ENCODE measurements at places on chromosomes 7 and 10.

DNA sequence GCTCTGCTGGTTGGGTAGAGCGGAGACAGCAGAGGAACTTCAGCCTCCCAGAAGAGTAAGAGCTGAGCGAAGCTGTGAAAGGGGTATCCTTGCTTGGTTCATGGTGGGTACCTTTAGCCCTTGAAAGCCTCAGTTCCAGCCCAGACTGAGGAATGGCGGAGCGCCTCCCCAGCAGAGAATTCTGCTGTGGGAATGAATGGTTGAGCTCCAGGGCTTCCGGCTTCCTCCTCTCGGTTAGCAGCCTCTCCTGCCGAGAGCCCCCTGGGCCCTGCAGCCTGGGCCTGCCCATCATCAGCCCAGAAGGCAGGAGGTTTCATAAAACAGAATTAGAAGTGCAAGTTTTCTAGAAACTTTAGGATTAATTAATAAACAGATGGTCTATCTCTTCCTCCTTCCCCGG, 79.9 kb upstream of the ANLN start:
- DNase-seq: no peak

GRCh38 chr7:44505595-44505994, 15.1 kb upstream of the NUDCD3 start:
- DNase-seq: no peak

GRCh38 chr10:95303535-95303934, 12.7 kb upstream of the PDLIM1 start:
- no peak for DNase-seq

- DNase-seq: no peak
These were observed 23.6 kb upstream of the CD36 start for GRCh38 chr7:80614851-80615271.

DNA sequence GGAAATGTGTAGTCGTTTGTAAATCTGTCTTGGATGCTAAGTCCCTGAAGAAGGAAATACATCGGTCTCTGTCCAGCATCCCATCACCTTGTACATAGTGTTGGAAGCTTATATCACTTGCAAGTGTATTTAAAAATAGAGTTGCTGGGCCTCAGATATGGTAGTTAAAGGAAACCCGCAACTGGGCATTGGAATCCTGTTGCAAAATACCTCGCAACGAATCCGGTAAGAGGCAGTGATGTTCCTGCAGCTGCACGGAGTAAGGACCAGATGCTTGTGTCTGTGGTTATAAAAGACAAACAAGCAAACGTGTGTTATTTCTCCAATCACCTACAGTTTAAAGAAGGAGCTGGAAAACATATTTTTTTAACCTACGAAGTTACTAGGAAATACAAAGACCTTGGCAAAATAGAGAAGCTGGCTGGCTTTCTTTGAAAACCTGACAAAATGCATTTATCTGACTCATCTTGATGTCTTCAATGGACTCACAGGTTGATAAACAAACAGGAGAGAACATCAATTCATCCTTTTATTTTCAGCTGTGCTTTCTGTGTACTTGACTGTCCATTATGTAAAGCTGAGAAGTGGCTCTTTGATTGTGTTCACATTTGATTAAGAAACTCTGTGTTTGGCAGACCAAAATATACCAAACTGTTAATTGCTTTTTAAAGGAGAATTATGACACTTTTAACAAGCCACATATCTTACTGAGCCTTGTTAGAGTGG, 326.4 kb downstream of the SFMBT2 start:
- no peak for DNase-seq

DNA sequence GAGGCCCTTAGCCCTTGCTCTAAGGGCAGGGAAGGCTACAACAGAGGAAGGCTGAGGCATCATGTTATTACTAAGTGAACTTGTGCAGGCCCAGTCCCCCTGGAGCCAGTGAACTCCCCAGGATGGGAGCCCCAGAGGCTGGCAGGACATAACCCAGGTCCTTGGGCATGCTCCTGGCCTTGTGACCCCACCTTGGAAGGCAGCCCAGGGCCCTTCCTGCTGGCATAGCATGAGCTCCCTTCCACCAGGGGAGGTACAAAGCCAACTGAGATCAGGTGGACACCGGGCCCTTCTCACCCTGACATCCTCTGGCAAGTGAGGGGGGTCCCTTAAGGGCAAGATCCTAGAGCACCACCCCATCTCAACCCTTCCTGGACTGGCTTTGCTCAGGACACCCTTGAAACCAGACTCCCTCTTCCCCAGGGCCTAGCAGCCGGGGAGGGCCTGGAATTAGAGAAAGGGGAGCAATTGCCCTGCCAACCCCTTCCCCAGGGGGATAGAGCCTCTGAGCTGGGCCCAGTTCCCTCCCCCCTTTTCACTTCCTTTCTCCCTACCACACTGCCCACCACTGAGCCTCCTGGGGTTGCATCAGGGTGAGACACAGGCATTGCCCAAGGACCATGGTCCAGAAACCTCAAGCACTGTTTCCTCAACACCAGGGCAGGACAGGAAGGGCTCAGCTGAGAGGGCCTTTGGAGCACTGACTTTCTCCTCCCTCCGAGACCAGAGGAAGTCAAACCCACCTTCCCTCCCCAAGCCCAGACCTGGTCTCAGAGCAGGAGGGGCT, 1.8 kb upstream of the VSIR start:
- no peak for DNase-seq

DNA sequence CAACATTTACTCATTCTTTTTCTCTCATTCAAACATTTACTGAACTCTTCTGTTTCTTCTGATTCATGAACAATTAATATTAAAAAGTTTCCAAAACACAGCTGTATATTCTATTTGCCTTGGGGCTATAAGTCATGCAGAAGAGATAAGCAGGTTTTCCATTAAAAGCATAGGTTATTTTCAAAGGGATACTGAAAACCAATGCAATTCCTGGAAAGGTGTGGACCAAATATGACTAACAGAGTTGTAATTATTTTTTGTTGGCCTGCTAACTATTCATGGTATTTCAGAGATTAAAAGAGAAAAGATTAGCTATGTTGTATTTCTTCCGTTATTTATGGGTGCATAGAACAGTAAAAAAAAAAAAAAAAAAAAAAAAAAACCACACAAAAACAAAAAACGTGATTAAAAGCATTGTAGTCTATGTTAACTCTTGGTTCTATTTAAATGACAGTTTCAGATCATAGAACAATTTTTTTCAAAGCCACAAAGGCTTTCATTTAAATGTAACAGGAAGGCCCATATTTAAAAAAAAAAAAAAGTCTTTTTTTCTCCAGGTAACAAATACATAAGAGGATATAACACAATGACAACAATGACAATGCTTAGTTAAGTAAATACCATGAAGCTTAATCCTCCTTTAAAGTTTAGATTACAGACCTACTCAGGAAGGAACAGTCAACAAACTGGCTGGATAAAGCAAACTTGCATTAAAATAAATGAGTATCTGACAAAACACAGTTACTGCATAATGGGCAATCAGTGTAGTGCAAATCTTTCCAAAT, 1042.9 kb downstream of the GATA3 start:
- no peak for DNase-seq

DNA sequence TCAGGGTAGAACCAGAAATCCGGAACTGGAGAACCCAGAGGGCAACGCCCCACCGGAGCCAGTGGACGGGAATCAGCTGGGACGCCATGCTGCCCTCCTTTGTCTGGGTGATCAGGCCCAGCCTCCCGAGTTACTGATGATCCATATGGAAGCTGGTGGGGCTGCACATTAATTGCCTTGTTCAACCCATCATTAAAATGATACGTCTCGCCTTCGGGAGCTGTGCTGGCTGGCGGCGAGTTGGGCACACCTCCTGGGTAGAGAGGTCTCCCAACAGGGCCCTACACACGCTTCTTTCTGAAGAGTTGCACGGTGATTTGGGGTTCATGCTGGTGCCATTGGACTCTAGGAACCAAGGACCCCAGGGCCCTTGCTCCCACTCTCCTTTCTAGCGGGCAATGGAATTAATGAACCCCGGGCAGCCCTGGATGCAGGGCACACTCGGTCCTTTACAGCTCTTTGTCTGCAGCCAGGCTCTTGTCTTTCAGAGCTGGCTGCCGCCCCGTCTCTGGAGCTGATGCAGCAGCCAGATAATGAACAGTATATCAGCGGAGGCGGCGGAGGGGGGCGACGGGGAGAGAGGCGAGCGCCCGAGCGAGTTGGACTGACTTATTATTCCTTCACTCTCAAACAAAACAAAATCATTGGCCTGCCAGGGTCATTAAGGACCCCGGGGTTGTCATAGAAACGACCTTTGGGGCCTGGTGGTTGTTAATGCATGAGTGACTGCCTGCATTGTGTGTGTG, 412.2 kb upstream of the ZMIZ1 start:
- DNase-seq: no peak

DNA sequence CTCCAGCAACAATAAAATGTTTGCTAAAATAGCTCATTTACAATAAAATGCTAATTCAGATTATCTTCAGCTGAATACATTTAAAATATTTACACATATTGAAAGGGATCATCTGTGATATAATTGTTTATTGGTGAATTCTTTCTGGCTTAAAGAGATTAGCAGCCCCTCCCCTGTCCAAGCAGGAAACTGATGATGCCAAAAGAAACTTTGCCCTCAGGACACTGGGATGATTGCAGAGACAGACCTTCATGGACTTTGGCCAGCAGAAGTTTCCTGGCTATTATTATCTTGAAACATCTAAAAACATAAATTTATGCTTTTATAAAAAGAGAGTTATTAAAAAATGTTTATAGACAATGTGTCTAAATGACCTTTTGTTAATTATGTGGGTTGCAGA, 764.9 kb upstream of the MBL2 start:
- no peak for DNase-seq

DNA sequence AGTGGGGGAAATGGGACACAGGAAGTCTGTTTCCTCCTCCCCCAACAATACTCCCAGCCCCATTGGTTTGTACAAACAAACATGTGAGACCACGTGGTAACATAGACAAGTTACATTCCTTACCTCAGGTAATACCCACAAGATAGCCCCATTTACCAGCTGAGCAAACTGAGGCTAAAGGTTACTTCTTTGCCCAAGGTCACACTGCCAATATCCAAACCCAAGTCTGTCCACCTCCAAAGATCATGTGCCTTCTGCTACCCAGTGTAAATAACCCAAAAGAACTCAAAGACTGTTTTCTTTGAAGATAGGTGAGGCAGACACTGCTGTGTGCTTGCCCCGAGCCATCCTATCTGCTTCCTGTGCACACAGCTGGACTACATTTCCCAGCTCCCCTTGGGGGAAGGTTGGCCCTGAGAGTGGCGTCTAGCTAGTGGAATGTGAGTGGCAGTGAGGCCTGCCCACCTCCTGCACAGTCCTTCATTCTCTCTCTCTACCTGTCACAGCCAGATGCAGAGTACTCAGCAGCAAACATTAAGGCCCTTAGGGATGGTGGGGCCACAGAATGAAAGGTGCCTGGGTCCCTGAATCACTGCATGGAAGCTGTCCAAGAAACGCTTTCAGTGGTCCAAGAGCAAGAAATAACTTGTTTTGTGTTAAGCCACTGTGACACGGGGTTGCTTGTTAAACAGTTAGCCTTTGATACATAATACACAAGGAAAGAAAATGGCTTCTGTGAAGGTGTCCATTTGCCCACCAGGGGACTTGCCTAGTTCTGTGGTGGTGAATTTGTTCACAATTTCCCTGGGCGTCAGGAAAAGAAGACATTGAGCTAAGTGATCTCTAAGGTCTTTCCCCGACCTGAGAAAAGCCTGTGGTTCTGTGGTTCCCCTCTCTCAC, 257.7 kb upstream of the NFE2L3 start:
- DNase-seq: no peak

DNA sequence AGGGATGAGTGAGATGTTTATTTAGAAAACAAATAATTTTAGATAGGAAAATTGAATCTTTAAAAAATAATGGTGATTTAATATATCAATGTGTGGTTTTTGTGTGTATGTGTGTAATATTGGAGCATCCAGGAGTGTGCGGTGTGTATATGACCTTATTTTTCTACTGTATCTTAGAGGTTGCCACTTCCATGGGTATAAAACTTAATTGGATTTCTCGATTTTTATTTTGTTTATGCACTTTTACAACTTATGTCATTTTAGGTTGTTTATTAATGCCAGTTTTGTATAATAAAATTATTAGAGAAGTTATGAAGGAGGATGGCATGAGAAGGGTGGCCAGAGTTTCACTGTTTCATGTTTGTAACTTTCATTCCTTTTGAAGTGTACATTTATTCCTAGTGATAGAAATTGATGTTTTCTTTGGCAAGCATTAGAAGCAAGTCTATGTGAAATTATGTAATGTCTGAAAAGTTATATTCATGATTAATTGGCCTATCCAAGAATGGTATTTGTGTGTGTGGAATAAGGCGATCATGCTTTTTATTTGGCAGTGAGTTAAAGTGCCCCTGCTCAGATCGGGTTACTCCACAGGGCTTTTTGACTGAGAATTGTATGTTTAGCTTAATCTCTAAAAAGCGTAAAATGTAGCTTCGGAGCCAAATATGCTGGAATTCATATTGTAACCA, 110.3 kb downstream of the KAT6B start:
- no peak for DNase-seq

- no peak for DNase-seq
These were observed 12.1 kb downstream of the KBTBD2 start for GRCh38 chr7:32879460-32879859.

GRCh38 chr10:125448596-125448995, 234.4 kb downstream of the TEX36 start:
- no peak for DNase-seq

DNA sequence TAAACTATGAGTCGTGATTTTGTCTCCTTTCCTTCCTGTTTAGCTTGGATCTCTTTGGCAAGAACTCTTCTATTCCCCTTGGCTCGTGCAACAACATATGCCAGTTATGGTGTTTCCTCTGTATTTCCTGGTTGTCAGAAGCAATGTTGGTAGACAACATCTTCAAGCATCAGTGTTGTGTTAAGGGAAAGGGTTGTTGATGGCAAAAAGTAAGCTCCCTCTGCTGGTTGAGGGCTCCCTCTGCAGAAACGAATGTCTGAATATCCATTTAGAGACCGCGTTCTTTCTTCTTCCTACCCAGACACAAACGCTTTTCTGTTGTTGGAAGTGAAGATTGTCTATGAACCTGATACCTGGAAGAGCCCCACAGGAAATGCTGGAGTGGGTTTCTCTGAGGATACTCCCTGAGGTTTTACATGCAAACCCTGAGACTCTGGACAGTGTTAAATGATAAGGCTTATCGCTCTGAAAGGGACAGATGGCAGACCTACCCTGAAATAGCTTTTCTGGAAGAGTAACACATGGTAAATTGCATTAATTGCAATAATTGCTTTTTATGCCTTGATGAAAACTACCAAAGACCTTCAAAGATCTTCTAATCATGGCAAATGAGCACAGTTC, 23.5 kb upstream of the C1QL3 start:
- DNase-seq: no peak

- no peak for DNase-seq
These were observed 134.3 kb downstream of the ACTR3B start for GRCh38 chr7:152893801-152894294.

DNA sequence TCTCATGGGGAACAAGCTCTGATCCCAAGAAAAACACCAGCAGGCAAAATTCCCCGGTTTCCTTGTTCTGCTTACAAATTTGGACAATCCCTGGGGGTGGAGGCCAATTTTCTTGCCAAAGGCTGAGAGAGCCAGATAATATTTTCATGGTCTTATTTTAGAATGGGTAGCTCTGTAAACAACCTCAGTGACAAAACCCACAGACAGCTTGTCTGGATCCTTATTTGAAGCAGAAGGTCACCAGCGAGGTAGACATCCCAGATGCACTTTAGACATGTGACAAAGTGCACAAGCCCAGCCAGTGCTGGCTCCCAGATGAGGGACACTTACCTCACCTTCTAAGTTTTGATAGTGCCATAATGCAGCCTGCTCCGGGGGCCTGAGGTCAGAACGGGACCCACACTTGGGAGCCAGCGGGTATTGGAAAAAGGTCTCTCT, 102.6 kb upstream of the DDC start:
- no peak for DNase-seq
